A549 treated with AZD2906 at 1 μM for 4 hours (cell line): ENCODE measurements at places on chromosomes 2 and 18. TPM values are rescaled to one million over a fixed set of nuclear protein-coding genes. Genes with fewer than 3 reads are reported as not detected.

CFC1 gene
- 0.11 TPM in 1 of 5 replicates, not detected in the others for total RNA-seq

RNF152 gene
- total RNA-seq = 0.04 to 0.22 TPM (median 0.19 TPM) in 5 replicates

SLC4A3 gene
- 2.0 to 3.8 TPM (median 2.9 TPM) in 5 replicates for total RNA-seq

OSR1 gene
- 7.3 to 9.7 TPM (median 7.4 TPM) in 5 replicates for total RNA-seq

DSG4 gene
- total RNA-seq = not detected in 5 replicates

TMEM17 gene
- 3.9 to 4.6 TPM (median 4.2 TPM) in 5 replicates for total RNA-seq

RPRM gene
- total RNA-seq = 0.05 to 0.08 TPM (median 0.08 TPM) in 3 of 5 replicates, not detected in the others

PPP1R1C gene
- 1.3 to 2.1 TPM (median 1.6 TPM) in 5 replicates for total RNA-seq

COBLL1 gene
- 4.6 to 7.0 TPM (median 5.3 TPM) in 5 replicates for total RNA-seq

CCDC141 gene
- total RNA-seq = 0.02 TPM in 1 of 5 replicates, not detected in the others

CPO gene
- total RNA-seq = 0.05 to 0.11 TPM (median 0.09 TPM) in 4 of 5 replicates, not detected in the other

ACOXL gene
- total RNA-seq = not detected in 5 replicates

BOLL gene
- not detected in 5 replicates for total RNA-seq

FOXD4L1 gene
- total RNA-seq = 0.20 to 0.57 TPM (median 0.35 TPM) in 5 replicates

CROCC2 gene
- not detected in 5 replicates for total RNA-seq

SAG gene
- total RNA-seq = not detected in 5 replicates

TMEM178A gene
- 0.10 to 0.16 TPM (median 0.13 TPM) in 5 replicates for total RNA-seq

RAB27B gene
- total RNA-seq = 11.0 to 16.7 TPM (median 13.1 TPM) in 5 replicates

ABCB11 gene
- 0.01 to 0.06 TPM (median 0.02 TPM) in 5 replicates for total RNA-seq

PSMA8 gene
- not detected in 5 replicates for total RNA-seq

LCT gene
- total RNA-seq = 0.03 to 0.08 TPM (median 0.04 TPM) in 4 of 5 replicates, not detected in the other

MC2R gene
- total RNA-seq = not detected in 5 replicates

DNER gene
- total RNA-seq = 10.0 to 13.7 TPM (median 11.8 TPM) in 5 replicates

IL37 gene
- not detected in 5 replicates for total RNA-seq

EFR3B gene
- 7.7 to 10.1 TPM (median 8.0 TPM) in 5 replicates for total RNA-seq

CD28 gene
- total RNA-seq = not detected in 5 replicates

GALR1 gene
- total RNA-seq = not detected in 5 replicates

EPB41L3 gene
- 0.02 to 0.43 TPM (median 0.17 TPM) in 5 replicates for total RNA-seq

LIPG gene
- 0.13 to 0.55 TPM (median 0.17 TPM) in 5 replicates for total RNA-seq

NCKAP5 gene
- total RNA-seq = 0.76 to 1.1 TPM (median 0.79 TPM) in 5 replicates

ZNF512 gene
- 14.8 to 19.7 TPM (median 17.7 TPM) in 5 replicates for total RNA-seq

GKN2 gene
- 1.9 to 3.2 TPM (median 2.5 TPM) in 5 replicates for total RNA-seq

STPG4 gene
- total RNA-seq = 0.03 to 0.07 TPM in 2 of 5 replicates, not detected in the others

TCF4 gene
- 1.1 to 2.2 TPM (median 1.5 TPM) in 5 replicates for total RNA-seq

PLEKHB2 gene
- 72.8 to 95.1 TPM (median 78.4 TPM) in 5 replicates for total RNA-seq

SIGLEC15 gene
- total RNA-seq = 0.03 to 0.06 TPM in 2 of 5 replicates, not detected in the others

TOGARAM2 gene
- total RNA-seq = 0.05 to 0.52 TPM (median 0.20 TPM) in 5 replicates

MYL1 gene
- not detected in 5 replicates for total RNA-seq

CAPG gene
- total RNA-seq = 91.3 to 121 TPM (median 106 TPM) in 5 replicates

STEAP3 gene
- 44.8 to 53.7 TPM (median 48.2 TPM) in 5 replicates for total RNA-seq

HTR2B gene
- total RNA-seq = 0.03 TPM in 2 of 5 replicates, not detected in the others

FBXO36 gene
- 0.93 to 1.7 TPM (median 1.3 TPM) in 5 replicates for total RNA-seq

GTF2A1L gene
- total RNA-seq = not detected in 5 replicates

FEV gene
- not detected in 5 replicates for total RNA-seq

ATF2 gene
- total RNA-seq = 14.8 to 21.3 TPM (median 18.0 TPM) in 5 replicates

QPCT gene
- total RNA-seq = 20.8 to 25.2 TPM (median 23.4 TPM) in 5 replicates

DSEL gene
- total RNA-seq = 0.34 to 0.51 TPM (median 0.40 TPM) in 5 replicates

IL36G gene
- total RNA-seq = not detected in 5 replicates

NEMP2 gene
- total RNA-seq = 5.5 to 7.8 TPM (median 7.5 TPM) in 5 replicates
